ENCODE measurements at places on chromosomes 12 and 14. TPM values are rescaled to one million over a fixed set of nuclear protein-coding genes. Genes with fewer than 3 reads are reported as not detected.
A peak's percentile ranks its signal among the peaks of the same experiment; 100 is the strongest.

DNA sequence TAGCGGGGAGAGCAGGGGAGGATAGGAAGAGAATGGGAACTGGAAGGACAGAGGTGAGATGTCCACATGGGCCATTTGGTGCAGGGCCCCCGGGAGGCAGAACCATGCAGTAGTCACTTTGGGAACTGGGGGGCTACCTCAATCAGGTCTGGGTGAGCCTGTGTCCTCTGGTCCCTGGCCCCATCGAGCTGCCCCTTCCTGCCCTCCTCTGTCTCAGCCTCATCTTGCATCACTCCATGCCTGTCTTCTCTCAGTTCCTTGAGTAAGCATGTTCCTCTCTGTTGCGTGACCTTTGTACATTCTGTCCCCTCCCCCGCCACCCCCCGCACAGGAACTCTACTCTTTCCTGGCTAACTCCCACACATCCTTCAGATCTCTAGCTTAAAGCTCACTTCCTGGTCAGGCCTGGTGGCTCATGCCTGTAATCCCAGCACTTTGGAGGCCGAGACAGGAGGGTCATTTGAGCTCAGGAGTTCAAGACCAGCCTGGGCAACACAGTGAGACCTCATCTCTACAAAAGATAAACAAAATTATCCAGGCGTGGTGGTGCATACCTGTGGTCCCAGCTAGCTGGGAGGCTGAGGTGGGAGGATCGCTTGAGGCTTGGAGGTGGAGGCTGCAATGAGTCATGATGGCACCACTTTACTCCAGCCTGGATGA is 23.2 kb downstream of the FOS start:
- DNase-seq, result peak; percentile 67

Gene ACOT4
- total RNA-seq, result 0.57 TPM

- no peak for DNase-seq
These were observed 277.7 kb downstream of the VRK1 start for GRCh38 chr14:97074856-97075255.

- peak; percentile 82 for DNase-seq
These were observed 20.7 kb upstream of the NEK9 start for GRCh38 chr14:75147423-75148071.

DNA sequence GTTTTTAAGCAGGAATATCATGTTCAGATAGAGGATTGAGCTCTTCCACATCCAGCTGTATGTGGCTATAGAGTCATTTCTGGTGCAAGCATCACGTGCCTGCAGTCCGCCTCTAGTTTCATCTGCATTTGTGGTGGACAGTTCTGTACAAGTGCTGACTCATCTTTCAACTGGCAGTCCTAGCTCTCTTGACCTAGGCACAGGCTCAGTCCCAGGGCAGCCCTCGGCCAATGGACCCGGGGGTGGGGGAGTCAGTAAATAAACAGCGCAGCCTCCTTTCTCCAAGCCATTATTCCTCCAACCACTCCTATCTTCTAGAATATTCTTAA is 41.8 kb upstream of the FRMD6 start:
- no peak for DNase-seq

DNA sequence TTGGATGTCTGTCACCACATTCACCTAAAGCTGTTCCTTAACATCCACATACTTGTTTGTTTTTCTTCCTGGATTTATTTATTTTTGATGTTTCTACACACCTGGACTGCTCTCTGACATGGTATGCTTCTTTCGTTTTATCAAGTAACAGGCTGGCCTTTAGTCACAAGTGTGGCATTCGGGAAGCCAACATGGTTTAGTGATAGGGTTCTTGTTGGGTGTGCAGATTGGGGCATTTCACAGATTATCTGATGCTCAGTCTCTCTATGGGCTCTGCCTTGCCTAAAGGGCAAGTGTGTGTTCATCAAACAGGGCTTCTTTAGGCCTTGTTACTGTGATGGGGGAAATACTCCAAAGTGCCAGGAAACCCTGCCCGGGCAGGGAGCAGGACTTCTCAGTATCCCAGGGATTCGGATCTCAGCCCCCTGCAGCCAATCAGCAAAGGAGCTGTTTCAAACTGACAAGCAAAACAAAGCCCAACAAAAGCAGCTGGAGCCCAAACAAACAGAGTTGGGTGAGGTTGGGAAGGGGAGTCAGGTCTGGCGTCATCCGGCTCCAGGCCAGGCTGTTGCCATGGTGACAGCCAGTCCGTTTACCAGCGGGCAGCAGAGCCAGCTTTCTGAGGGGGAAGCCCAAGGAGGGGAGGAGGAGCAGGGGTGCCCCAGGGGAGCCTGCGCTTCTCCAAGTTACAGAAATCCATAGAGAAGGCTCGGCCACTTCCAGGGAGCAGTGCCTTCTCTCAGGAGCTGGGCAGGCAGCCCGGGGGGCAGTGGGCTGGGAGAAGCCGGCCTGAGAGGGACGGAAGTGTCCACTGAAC is 31.9 kb downstream of the FOS start:
- DNase-seq, result peak; percentile 96

DNA sequence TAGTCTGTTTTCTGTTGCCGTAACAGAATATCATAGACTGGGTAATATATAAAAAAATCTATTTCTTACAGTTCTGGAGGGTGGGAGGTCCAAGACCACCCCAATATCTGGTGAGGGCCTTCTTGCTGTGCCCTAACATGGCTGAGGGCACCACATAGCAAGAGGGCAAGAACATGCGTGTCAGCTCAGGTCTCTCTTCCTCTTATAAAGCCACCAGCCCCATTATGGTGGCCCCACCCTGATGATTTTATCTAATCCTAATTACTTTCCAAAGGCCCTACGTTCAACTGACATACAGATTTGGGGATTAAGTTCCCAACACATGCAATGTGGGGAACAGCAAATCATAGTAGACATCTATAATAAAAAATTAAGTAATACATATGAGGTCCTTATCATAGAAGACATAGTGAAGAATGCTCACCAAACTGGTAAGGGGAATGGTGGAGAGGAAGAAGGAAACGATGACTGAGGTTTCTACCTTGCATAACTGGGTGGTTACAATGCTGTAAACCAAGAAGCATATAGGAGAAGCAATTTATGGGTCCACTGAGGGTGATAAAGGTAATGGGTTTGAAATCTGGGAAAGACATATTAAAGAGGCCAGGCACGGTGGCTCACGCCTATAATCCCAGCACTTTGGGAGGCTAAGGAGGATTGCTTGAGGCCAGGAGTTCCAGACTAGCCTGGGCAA is 27.0 kb downstream of the BTBD7 start:
- DNase-seq, result no peak

DNA sequence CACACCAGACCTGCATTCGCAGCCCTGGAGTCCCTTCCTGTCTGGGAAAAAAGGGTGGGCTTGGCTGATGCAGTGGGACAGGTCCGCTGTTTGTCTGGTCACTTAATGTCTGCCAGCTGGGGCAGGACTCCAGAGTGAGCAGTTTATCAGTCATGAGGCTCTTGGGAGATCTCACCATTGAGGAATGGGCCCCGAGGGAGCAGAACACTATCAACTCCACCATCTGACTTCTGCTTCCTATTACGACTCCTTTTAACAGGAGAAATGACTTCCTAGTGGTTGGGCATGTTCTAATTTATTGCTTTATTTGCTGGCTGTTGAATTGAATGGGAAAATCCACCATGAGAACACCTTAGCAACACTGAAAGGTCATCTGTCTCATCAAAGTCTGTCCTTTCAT is 182.5 kb upstream of the RASSF8 start:
- DNase-seq, result no peak

DNA sequence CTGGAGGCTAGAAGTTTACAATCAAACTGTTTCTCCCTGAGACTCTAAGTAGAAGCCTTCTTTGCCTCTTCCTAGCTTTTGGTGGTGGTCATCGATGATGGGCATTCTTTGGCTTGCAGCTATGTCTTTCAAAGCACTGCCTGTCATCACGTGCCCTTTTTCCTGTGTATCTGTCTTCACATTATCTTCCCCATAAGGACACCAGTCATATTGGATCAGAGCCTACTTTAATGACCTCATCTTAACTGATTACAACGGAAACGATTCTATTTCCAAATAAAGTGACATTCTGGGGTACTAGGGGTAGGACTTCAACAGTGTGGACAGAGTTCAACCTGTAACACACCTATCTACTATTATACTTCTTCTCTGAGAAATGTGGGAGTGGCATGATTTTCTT is 31.1 kb upstream of the IFNG-AS1 start:
- no peak for DNase-seq

Gene KRT7
- 3.0 TPM for total RNA-seq

Gene KLRK1
- 0.91 TPM for total RNA-seq

DNA sequence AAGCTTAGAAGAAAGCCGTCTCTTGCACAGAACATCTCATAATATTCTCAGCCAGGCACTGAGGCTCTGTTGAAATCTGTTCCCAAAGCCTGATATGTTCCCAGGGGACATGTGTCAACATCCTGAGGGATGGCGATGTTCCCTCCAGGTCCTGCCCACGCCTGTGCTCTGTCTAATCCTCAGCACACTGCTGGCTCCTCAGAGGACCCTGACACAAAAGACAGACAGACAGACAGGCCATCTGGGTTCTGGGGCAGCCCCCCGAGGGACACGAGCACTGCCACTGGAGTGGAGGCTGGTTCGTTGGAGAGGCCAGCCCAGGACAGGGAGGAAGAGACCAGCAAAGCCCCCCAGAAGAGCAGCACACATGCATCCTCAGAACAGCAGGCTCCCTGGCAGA is 27.8 kb downstream of the CHGA start:
- peak; percentile 42 for DNase-seq

- no peak for DNase-seq
These were observed 8.4 kb downstream of the GPRC5A start for GRCh38 chr12:12899530-12900380.

Gene TXNRD1
- 152 TPM for total RNA-seq

GRCh38 chr12:8449355-8449859 is 6.4 kb upstream of the CLEC6A start:
- DNase-seq, result no peak

- DNase-seq, result no peak
These were observed 574 bp downstream of the GLRX5 start for GRCh38 chr14:95535226-95536021.

Gene DHH
- 0.77 TPM for total RNA-seq

Gene SRSF9
- 43.5 TPM for total RNA-seq

DNA sequence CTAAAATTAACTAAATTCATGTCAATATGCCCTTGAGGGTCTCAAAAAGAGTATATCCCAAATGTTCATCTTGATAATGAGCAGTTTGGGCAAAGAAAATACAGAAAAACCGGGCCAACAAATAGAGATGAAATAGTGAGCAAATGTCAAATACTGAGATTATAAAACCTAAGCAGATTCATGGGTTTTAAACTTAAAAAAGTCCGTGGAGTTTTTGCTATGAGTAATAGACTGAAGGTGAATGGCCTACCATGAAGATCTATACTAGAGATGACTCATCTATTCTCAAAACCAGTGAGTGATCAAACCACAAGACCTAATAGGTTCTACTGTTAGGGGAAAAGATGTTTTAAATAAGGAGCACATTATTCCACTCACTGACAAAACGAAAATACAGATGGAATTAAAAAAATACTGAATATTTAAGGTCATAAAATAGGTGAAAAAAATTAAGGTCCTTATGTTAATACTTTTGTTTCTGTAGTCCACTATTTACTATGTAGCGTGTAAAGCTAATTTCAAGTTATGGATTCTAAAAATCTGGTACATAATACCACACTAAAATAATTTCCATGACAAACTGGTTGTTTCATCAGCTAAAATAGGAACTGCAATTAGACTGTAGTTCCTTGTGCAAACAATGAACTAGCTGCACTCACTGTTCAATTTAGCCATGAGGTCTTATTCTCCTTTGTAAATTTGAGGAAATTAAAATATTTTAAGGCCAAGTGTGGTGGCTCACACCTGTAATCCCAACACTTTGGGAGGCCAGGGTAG is 5.0 kb downstream of the HNRNPC start:
- DNase-seq, result no peak

- DNase-seq, result no peak
These were observed 3.0 kb upstream of the HOXC13 start for GRCh38 chr12:53935383-53936341.

DNA sequence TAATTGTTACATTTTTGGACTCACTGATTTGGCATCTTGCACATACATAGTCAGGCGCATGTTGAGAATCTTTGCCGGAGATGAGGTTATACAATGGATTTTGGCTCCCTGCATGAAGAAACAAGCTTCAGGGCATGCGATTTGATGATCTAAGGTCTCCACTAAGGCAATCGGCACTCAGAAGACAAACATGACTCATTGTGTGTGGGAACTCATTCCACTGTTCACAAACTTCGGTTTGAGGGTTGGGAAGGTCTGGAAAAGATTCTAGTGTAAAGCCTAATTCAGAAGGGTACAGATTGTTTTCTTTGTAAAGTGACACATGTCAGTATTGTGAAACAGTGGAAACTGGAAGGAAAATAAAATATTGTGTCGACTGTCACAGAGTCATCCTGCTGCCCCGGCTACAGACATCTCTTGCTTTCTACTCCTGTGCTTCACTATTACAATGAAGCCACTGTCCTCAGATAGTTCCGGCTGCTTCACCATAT is 192.6 kb upstream of the HMGA2 start:
- no peak for DNase-seq

Gene KCNK10
- total RNA-seq, result not detected

- no peak for DNase-seq
These were observed 15.4 kb downstream of the CCDC92 start for GRCh38 chr12:123957196-123957595.

GRCh38 chr14:103808403-103809001 is 38.9 kb downstream of the PPP1R13B start:
- peak; percentile 85 for DNase-seq

- DNase-seq, result no peak
These were observed 163.4 kb downstream of the KICS2 start for GRCh38 chr12:64058541-64059265.

Gene C12orf60
- 2.7 TPM for total RNA-seq

- no peak for DNase-seq
These were observed 11.0 kb downstream of the OR6S1 start for GRCh38 chr14:20630340-20631022.

DNA sequence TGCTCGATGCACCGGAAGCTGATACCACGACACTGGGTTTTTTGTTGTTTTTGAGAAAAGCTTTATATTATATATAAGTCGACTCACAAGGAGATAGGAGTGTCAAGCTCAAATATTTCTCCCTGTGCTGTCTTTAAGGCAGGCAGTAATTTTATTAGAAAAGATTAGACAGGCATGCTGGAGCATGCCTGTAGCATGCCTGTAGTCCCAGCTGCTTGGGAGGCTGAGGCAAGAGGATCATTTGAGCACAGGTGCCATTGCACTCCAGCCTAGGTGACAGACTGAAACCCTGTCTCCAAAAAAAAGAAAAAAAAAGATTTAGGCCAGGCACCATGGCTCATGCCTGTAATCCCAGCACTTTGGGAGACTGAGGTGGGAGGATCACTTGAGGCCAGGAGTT is 51.8 kb downstream of the GNS start:
- DNase-seq, result no peak
